Neural progenitor cell (in vitro differentiated cells): ENCODE measurements at places on chromosomes 7 and 10. TPM values are rescaled to one million over a fixed set of nuclear protein-coding genes. Genes with fewer than 3 reads are reported as not detected.
A peak's percentile ranks its signal among the peaks of the same experiment; 100 is the strongest.

DNA sequence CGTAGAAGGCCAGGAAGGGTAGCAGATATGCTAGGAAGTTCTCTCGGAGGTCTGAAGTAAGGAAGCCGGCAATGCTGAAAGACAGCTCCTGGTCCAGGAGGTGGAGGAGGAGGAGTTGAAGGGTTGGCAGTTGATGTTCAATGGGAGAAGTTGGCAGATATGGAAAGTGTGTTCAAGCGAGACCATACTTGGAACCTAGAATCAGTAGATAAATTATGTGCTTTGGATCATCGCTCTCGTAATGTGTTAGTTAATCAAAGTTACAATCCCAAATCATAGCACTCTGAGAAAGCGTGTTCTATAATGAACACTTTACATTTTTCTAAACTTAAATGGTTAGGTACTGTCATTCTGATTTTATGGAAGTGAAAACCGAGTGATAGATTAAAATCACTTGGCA, 152.9 kb downstream of the CELF2 start:
- peaks cover 43% of the 10 kb centered on the region for H3K4me1 ChIP-seq
- no peaks in the 10 kb centered on the region for H3K27me3 ChIP-seq
- no peak overlapping the region for H3K27ac ChIP-seq
- no peak overlapping the region for H3K4me3 ChIP-seq

DNA sequence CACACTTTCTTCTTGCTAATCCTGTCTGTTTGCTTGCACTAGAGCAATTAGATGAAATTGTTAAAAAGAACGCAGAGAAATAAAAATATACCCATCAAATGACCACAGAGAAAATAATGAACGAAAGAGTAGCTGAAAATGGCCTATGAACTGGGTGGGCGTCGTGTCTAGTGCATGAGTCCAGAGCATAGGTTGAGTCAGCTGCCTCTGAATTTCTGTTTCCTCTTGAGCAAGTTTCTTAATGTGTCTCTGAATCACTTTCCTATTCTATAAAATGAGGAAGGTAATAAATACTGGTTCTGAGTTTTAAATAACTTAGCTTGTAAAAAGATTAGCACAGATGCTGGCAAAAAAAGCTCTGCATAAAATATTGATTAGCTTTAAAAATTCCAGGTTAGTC, 75.0 kb downstream of the POM121L12 start:
- no peaks in the 10 kb centered on the region for H3K36me3 ChIP-seq
- no peak overlapping the region for H3K4me3 ChIP-seq
- H3K27ac ChIP-seq, result no peak overlapping the region
- H3K4me1 ChIP-seq, result no peaks in the 10 kb centered on the region

DNA sequence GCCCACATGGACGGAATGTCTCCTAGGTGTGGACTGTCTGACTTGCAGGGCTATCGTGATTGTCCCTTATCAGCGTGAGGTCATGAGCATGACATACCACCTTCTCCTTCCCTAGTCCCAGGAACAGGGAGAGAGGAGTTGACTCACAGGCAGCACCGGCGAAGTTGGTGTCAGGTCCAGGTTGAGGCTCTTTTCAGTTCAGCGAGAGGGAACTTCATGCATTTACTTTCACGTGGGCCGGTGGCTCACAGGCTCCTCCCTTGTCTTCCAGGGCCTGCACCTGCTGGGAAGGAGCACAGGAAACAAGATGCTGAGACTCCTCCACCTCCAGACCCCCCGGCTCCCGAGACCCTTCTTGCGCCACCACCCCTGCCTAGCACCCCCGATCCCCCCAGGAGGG, 46.1 kb downstream of the PROSER2 start:
- H3K36me3 ChIP-seq, result no peaks in the 10 kb centered on the region
- H3K27me3 ChIP-seq, result no peaks in the 10 kb centered on the region
- H3K4me3 ChIP-seq, result no peak overlapping the region
- H3K4me1 ChIP-seq, result peaks cover 6% of the 10 kb centered on the region

GRCh38 chr10:6204063-6204340, 1.3 kb downstream of the PFKFB3 start:
- H3K36me3 ChIP-seq, result no peaks in the 10 kb centered on the region
- no peak overlapping the region for H3K27ac ChIP-seq
- peaks cover 23% of the 10 kb centered on the region for H3K4me1 ChIP-seq

DNA sequence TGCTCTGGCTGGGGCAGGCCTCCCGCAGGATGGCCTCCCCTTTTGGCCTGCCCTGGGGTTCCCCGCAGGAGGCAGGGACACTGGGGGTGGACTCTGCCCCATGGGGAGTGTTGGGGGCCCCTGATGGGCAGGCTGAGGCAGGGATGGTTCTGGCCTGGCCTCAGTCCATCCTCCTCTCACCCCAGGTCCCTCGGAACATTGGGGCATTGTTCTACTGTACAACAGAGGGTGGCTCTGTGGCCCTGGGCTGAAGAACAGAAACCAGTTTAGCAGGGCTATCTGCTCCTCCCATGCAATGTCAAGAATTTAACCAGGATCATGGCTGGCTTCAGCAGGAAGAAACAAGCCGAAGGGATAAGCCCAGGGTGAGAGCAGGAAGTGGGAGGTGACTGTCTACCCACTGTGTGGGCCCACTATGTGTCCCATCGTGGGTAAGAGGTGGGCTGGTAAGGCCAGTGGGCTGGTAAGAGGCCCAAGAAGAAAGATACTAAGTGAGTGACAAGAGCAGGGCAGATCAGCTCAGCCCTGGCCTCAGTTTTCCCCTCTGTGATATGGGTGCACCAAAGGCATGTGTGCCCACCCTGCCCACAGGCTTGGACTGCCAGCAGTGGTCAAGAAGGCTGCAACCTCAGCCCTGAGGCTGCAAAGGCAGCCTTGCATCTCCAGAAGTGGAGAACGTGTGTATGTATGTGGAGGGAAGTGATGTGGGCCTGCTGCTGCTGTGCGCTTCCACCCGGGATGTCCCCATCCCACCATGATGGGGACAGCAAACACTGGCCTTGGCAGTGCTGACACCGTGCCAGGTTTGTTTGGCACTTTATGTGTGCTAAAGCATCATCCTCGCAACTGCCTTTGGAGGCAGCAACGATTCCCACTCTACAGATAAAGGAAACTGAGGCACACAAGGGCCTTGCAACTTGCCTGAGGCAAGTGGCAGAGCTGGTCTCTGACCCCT, 138.9 kb downstream of the SH3PXD2A start:
- H3K4me1 ChIP-seq, result peaks cover 3% of the 10 kb centered on the region
- no peak overlapping the region for H3K27ac ChIP-seq
- no peaks in the 10 kb centered on the region for H3K36me3 ChIP-seq
- H3K27me3 ChIP-seq, result no peaks in the 10 kb centered on the region
- no peak overlapping the region for H3K4me3 ChIP-seq

DNA sequence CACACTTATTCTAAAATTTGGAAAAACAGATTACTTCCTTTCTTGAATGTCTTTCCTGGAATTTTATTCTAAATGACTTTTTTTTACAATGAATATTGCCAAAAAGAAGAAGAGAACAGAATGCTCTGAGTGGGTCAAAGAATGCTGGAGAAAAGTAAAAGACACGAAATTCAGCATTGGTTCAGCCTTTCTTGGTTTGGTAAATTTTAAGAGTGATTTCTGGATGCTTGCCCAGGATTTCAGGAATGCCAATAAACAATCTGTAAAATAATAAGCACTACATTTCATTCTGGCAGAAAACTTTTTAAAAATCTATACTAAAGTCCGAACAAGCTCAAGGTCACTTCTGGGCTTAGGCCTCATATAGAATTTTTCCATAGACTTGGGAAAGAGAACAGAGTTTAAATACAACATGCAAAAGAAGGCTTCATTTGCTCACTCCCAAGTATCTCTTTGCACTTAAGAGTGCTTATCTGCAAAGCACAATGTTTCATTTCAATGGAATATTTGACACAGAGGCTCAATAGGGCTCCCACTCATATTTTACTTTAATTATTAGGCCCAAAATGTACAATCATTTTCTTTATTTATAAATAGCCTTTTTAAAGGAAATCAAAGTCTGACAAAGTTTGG, 359.5 kb upstream of the ANKRD30A start:
- peaks cover 14% of the 10 kb centered on the region for H3K4me1 ChIP-seq
- no peak for DNase-seq
- H3K27ac ChIP-seq, result no peak overlapping the region
- no peak overlapping the region for H3K4me3 ChIP-seq
- no peaks in the 10 kb centered on the region for H3K27me3 ChIP-seq

GRCh38 chr10:132941640-132942051, 724 bp downstream of the CFAP46 start:
- no peaks in the 10 kb centered on the region for H3K36me3 ChIP-seq
- H3K4me3 ChIP-seq, result peak overlapping the region; percentile 58
- H3K4me1 ChIP-seq, result peaks cover 3% of the 10 kb centered on the region

- H3K27me3 ChIP-seq, result no peaks in the 10 kb centered on the region
- H3K36me3 ChIP-seq, result no peaks in the 10 kb centered on the region
- H3K4me3 ChIP-seq, result no peak overlapping the region
Observed at GRCh38 chr7:75866489-75867389, 12.1 kb upstream of the RHBDD2 start.

The SHLD2 gene
- 26.1 and 40.8 TPM in 2 replicates for total RNA-seq

The ANKRD61 gene
- 0.46 TPM in 1 of 2 replicates, not detected in the other for total RNA-seq

The USP6NL gene
- 34.0 and 39.9 TPM in 2 replicates for total RNA-seq

The MRPS17 gene
- 9.8 and 15.3 TPM in 2 replicates for total RNA-seq
